8988T (cell line): ENCODE measurements at places on chromosomes 3 and 15.

DNA sequence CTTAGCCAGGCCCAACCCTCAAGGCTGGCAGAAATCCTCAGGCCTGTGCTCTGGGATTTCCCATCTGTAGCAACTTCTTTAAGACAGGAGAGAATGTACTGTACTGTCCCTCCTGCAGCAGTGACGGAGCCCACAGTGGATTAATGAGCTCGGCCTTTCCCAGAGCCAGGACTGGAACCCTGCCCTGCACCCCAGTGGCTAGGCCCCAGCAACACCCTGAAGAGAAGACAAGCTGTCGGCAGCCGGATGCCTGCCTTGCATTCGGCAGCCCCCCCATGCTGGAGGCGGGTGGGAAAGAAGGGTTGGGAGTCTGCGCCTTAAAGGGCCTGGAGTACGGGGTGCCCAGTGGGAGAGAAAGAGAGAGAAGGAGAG, 32.0 kb downstream of the KLHL25 start:
- DNase-seq = no peak

DNA sequence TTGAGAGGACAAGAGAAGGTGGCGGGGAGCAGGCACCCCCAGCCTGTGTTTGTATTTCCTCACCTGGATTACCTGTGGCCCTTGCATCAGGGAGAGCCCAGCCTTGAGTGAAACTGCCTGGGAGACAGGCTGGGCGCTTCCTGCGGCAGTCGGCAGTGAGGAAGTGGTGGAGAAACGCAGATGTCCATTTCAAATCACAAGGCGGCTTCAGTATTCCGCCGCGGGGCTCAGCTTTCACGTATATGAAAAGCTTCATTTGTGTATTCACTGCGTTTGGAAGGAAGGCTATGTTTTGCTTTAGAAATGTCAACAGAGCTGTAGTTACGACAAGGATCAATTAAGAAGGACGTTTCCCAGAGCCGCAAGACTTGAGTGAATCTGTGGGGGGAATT, 167.4 kb upstream of the CTDSPL start:
- no peak for DNase-seq

GRCh38 chr3:192916371-192917027, 1.2 kb downstream of the MB21D2 start:
- DNase-seq = no peak

- DNase-seq = no peak
Observed at GRCh38 chr15:31758126-31758525, 272.2 kb upstream of the CHRNA7 start.

GRCh38 chr15:27743638-27744037, 355.5 kb downstream of the OCA2 start:
- DNase-seq = no peak

- no peak for DNase-seq
Observed at GRCh38 chr15:79950247-79950646, 20.7 kb downstream of the BCL2A1 start.

DNA sequence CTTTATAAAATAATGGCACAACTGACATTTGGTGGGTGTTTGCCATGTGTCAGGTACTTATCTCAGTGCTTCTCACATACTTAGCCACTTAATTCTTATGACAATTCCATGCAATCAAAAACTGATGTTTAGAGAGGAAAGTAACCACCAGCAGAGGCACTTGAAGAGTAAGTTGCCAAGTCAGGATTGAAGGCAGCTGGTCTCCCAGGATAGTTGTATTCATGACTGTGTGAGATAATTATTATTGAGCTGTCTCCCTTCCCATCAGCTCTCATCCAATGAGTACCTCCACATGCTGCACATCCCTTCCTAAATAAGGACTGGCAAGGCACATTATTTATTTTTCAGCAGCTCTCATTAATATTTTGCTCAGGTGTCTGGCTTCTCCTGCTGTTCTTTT, 4.8 kb downstream of the VEPH1 start:
- no peak for DNase-seq

DNA sequence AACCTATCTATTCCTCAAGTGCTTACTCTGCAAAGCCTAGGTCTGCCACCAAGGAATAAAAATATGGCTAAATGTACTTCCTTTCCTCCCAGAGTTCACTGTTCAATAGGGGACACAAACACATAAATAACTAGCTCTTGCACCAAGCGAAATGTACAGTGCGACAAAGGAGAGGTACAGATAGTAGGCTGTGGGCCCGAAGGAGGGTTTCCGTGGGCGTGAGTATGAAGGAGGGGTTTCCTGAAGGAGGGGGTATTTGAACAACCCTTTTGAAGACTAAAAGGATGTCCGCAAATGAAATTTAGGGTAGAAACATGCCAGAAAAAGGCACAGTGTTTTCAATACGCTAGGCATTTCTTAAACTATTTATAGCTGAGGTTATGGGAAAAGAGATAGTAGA, 207.9 kb downstream of the LPP start:
- DNase-seq = no peak

DNA sequence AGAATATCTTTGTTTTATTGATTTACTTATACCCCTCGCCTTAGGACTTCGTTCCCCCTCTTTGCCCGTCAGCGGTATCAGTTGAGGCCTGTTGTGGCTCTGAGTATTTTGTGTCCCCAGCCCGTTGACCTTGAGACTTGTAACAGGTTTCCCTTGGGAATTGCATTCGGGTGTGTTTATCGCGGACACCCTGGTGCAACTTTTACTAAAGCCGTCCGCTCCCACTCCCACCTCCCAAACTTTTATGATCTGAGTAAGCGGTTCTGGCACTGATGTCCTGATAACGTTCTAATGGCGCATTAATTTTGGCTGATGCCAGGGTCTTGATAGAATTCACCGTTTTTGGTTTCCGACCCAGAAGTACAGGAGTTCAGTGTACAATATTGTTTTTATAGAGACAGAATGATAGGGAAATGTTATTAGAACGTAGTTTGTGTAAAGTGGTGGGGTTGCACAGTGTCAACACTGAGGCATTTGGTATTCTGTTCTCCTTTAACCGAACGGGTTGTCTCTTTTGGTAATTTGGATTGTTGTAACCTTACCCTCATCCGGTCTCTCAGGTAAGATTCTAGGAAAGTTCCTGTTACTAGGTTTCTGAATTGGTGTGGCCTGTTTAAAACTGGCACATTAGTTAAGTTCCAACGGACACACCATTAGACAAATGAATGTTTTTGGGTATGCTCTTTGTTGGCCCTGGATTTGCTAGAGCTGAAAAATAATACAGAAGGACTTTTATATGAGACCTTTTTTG, 47.8 kb downstream of the OIP5 start:
- no peak for DNase-seq

DNA sequence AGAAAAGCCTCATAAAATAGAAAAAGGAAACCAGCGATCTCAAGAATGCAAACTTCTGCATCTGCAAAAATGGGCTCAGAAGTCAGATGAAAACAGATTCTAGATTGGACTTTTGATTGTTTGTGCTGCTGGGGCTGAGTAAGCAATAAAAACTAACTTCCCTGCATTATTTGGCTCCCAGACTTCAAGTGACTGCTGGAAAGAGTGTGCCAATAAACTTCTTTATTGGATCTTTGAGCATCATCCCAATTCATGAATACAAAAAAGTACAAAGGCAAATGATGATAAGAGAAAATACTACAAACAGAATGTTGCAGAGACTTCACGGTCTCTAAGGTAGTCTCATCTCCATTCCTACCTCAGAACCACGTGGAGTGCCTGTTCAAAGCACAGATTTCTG, 97.9 kb downstream of the FGF12 start:
- no peak for DNase-seq

GRCh38 chr15:94205366-94205765, 26.0 kb upstream of the MCTP2 start:
- DNase-seq = no peak

DNA sequence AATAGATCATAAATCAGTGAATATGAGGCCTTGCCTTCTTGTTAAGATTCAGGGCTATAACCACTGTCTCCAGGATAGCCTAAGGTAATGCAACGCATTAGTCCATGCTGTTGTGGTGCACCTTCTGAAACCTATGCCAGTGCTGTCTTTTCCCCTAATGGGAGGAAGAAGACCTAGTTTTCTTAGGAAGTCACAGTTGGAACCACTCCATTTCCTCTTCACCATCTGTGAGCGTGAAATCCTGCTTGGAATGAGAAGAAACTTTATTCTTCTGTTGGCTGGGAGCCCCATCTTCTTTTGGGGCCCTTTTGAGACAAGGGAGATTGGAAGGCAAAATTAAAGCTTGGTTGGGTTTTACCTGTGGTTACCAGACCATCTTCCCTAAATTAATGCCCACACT, 25.9 kb upstream of the SLC7A14 start:
- no peak for DNase-seq

GRCh38 chr15:36358094-36358493, 221.3 kb upstream of the CDIN1 start:
- DNase-seq = no peak

GRCh38 chr15:47717036-47717612, at the start of gene SEMA6D:
SEMA6D (plus strand) TSS chr15:47717505; CDS start chr15:47759799, 42,294 bp downstream.
- peak; percentile 74 for DNase-seq

DNA sequence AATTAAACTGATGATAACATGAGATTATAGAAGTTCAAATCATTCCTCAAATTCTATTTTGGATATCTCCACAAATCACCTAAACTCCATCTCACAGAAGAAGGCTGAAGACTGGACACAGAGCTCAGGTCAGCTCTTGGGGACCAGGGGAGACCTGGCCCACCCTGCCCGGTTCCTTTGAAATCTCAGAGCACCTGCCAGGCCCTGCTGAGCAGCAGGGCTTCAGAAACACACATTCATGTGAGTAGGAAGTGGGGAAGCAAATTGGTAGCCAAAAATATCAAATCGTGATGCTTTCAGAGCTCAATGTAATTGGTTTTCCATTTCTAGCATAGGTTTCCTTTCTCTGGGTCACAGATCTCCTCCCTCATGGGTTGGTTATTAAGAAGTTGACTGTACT, 76.2 kb downstream of the OCA2 start:
- no peak for DNase-seq
